ENCODE measurements at places on chromosomes 1 and 21.

GRCh38 chr1:64139877-64140276 is 63.5 kb upstream of the UBE2U start:
- DNase-seq, result no peak

DNA sequence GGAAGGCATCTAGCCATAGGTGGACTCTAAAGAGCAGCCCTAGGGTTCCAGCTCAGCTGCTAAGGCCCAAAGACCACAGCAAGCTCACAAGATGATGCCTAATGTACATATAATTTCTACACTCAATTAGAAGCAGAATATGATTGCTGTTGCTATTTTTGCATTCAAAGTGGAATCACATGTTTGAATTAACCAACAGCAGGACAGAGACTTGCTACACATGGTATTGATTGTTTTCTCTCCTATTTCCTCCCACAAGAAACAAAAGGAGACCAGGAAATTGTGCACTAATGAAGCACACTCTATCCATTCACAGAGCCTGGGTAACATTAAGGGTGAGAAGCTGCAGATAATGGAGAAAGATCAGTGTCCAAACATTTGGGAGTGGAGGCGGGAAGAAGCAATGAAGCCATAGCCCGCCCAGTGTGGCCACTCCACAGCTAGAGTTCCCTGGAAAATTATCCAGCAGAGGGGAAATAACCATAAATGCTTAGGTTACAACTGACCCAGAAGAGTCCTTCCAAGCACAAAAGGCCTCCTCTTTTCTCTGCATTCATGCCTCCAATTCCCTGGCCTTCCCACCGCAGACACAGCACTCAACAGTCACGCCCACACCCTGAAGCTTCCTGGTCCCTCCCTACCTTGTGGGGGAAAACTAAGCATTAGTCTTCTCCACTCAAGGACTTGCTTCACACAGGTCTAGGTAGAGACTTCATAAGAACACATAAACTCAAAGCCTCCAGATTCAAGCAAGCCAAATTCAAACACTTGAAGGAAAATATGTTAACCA is 7.5 kb downstream of the CNN3 start:
- no peak for DNase-seq

DNA sequence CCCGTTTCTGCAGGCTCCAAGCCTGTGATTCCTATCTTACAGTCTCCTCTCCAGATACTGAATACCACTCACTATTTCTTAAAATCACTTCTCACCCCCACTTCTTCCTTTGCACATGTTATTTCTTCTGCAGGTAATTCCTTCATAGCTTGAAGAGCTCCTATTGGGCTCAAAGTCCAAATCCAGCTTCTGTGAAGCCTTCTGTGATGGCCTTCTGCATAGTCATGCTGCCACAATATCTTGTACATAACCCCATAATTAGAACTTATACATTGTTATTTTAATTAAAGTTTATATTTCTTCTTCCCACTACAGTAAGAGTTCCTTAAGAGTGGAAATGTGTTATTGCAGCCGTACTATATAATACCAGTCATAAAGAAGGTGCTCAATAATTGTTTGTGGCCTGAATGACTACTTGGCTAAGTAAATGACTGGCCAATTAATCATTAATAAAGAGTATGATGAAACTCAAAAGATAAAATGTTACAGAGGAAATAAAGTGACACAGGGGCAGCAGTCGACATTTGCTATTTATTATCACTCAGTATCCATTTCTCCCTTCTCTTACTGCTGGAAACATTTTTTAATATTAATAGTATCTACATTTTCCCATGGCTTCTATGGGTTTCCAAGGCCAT is 886.6 kb downstream of the TTLL7 start:
- DNase-seq, result no peak

GRCh38 chr1:110872745-110873720 is at the start of gene CD53:
CD53 (plus strand) TSS chr1:110873148; CDS start chr1:110891409, 18,261 bp downstream.
- DNase-seq, result peak; percentile 43

DNA sequence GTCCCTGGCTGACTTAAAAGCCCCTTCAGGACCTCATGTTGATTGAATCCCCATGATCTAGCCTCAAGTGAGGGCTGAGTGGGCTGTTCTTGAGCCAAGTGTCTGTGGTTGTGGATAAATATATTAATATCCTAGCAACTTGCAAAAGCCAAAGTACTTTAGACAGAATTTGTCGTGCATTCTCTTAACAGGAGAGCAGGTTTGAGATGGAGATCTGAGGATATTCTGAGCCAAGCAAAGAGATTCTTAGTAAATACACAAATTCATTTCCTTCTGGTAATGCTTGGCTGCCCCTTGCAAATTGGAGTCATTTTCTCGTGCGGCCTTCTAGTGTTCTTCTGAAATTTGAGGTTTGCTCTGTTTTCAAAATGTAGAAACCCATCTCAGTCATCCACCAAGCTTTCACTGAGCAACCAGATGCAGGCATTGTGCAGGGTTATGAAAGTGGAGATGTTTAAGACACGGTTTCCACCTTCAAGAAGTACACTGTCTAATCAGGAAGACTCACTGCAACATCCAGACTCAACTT is 242.1 kb upstream of the JUN start:
- no peak for DNase-seq

DNA sequence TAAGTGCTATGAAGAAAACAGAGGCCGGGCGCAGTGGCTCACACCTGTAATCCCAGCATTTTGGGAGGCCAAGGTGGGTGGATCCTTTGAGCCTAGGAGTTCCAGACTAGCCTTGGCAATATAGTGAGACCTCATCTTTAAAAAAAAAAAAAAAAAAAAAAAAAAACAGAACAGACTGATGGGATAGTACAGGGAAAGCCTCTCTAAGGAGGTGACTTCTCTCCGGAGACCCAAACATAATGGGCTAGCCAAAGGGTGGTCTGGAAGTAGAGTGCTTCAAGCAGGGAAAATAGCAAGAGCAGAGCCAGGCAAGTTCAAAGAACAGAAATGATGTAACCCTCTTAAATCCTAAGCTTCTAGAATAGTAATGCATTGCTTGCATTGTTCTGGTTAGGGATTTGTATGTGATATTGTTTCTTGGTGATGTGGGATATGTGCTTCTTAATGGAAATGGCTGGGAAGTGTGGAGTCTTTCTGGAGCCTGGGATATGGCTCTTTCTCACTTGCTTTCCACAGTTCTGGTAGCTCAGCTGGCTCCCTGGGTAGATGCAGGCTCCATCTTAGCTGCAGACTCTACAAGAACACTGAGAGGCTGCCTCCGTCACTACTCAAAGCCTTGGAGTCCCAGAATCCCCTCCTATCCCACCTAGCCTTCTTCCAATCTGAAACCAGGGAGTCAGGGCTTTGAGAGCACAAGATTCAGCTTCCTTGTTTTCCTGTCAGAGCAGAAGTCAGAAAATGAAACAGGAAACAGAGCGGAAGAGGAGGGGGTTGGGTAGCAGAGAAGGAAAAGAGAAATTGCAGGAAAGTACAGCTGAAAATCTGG is 1.9 kb upstream of the PIGV start:
- DNase-seq, result no peak

DNA sequence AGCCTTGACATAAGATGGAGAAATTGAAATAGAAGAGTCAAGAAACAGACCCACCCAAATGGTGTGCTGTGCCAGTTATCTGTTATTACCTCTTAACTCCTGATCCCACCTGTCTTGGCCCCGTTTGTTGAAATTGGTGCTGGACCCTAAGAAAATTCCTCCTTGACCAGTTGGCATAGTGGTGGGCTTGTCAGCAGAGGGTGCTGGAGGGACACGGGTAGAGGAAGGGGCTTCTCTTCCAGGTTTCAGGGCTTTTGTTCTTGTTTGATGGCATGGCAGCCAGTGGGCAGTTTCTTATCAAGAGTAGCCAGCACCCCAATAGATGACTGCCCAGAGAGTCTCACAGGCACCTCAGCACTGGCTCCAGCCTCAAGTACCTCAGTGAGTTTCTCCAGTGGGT is 51.6 kb downstream of the PCBP3 start:
- DNase-seq, result no peak

DNA sequence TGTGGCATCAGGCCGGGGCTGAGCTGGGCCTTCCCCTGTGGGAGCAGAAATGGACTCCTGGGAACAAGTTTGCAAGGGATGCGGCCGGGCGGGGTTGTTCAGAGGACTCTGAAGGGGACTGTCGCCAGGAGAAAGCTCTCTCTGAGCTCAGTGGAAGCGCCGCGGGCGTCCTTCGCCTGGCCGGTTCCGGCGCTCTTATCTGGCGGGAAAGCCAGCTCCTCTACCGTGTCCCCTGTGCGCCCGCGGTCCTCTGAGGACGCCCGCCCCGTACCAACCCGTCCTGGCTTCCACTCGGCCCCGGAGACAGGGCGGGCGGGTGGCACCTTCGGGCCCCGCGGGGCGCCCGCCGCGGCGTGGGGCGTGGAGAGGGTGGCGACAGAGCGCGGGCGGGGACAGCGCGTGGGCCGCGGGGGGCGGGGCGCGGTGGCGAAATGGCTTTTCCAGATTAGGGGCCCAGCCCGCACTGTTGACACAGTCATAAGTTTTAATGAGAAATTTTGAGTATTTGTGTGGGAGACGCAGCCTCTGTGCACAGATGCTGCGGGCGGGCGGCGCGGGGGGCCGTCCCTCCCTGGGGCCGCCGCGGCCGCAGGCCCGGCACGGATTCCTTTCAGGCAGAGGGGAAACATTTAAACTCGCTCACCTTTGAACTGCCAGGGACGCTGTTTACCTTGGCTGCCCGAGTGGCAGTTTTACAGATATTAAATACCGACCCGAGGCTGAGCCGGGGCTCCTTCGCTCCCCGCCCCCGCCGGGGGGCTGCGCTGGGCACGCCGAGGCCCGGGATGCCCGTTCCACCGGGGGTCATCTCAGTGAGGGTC is 70.2 kb downstream of the FOXD2 start:
- no peak for DNase-seq

GRCh38 chr1:188499690-188500089 is 1670.9 kb downstream of the PLA2G4A start:
- no peak for DNase-seq

GRCh38 chr1:168320800-168321450 is 40.2 kb downstream of the TBX19 start:
- no peak for DNase-seq

- DNase-seq, result no peak
These were observed 315.9 kb downstream of the CAMTA1 start for GRCh38 chr1:7101187-7101586.

DNA sequence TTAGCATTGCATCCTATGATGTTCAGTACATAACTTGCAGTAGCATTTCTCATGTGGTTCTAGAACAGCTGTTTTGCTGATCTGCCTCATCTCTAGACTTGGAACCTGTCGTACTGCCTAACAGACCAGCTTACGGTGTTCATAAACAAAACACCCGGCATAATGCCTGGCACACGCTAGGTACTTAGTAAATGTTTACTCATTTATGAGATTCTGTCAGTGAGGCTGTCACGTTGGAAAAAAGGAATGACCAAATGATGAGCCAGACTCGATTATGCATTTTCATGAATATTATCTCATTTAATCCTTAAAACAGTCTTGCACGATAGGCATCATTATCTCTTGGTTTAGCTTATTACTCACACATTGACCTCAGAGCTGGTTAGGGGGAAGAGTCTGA is 46.4 kb downstream of the CACHD1 start:
- no peak for DNase-seq

Measured in effector CD8-positive, alpha-beta T cell (primary cell).